ENCODE measurements at places on chromosomes 1 and 21. TPM values are rescaled to one million over a fixed set of nuclear protein-coding genes. Genes with fewer than 3 reads are reported as not detected.

- DNase-seq = no peak
These were observed 63.0 kb upstream of the PPM1J start for GRCh38 chr1:112778137-112778536.

GRCh38 chr1:70762386-70762785 is 285.2 kb downstream of the PTGER3 start:
- no peak for DNase-seq

DNA sequence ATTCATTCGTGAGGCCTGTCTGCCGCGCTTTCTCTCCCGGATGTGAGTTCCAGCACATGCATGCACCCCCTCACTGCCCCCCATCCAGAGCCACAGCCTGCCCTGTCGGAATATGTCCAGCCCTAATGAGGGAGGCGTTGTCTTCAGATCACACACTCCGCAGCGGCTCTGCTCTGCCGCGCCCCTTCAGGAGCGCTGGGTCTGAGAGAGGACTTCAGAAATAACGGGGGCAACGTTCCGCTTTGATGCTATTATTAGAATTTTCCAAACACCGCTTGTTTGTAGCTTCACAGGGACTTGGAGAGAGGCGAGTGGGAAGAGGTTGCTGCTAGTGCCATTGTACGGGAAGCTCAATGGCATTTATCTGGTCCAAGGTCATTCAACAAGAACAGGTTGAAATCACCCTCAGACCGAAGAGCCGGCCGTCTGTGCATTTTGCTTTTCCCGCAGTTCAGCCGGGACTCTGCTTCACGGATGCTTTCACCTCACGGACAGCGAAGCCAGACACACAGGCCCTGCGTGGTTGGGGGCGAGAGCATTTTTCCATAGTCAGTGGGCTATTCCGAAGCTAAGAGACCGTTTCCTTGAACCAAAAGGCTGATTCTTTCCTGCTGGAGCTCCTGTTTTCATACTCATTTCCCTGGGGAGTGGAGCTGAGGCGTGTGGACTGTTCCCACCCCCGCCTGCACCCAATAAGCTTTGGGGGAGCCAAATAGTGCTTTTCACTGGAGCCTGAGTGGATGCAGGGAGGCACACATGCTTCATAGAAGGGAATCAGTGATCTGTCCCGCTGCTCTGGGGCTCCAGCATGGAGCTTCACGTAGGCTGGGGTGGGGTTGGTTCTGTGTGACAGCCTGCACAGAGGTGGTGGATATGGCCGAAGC is 69.7 kb downstream of the GALNT2 start:
- no peak for DNase-seq

DNA sequence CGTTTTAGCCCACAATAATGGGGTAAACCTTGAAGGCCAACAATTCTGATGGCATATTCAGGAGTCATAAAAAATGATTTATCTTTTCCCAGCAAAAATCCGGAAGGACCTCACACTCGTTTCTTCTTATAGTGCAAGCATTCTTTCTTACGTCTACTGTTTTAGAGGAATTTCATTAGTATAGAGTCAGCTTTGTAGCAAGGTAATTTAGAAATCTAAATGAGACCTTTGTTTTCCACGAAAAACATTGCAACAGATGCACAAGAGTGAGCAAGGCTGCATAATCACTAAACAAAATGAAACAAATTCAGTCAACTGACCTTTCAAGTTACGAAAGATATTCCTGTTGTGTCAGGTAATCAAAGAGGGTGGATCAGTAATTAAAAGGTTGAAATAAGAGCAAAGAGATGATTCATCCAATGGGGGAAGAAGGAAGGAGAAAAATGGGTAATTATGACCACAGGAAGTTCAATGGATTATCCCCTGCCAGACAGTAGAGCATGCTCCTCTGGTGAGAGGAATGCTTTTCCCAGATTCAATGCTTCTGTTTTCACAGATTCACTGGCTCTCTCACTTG is 560 bp upstream of the CSDE1 start:
- DNase-seq = no peak

DNA sequence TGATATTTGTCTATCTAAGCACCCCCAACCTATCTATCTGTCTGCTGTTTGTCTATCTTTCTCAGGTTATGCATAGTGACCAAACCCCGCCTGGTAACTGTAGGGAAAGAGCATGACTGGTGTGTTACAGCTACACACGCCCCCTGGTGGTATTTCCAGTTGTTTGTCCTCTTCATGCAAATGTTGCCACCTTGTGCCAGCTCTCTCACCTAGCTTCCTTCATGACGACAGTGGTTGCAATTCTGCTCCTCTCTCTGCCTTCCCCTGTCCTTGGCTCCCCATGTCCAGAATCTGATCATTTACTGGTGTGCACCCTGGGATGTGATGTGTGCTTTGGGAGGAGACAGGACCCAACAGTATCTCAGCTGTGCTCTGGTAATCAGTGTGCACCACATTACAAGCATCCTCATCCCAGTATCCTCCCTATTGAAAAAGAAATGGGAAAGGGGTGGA is 8.1 kb upstream of the INKA2 start:
- DNase-seq = no peak

DNA sequence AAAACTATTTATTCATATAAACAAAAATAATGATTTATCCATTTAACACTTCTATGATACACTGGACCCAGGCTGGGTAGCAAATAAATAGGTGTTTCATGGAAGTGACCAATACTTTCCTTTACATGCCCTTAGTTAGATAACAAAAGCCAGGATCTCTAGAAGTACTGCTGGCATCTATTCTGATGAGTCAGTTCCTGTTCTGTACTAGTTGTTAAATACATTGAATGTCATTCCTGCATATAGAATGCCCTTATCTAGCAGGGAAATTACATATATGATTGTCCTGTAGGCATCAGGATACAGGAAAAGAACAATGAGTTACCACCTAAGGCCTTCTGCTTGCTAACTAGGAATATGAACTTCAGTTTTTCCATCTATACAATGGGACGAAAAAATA is 130.8 kb downstream of the HFM1 start:
- DNase-seq = no peak

DNA sequence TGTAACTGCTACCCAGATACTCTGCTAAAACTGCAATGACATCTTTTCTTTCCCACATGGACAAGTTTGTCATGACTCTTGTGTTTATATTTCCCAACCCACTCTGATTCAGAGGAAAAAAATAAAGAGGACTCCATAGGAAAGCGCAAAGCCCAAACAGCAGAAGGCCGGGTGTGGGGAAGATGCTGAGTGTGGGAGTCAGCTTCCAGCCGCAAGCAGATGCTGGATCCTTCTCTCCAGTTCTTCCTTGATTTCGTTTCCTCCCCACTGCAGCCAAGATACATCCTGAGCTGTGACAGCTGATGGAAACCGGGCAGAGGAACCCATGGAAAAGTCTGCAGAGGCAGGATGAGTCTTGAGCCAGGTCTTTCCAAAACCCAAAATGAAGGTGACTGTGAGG is 498.2 kb downstream of the PLPP3 start:
- DNase-seq = no peak

DNA sequence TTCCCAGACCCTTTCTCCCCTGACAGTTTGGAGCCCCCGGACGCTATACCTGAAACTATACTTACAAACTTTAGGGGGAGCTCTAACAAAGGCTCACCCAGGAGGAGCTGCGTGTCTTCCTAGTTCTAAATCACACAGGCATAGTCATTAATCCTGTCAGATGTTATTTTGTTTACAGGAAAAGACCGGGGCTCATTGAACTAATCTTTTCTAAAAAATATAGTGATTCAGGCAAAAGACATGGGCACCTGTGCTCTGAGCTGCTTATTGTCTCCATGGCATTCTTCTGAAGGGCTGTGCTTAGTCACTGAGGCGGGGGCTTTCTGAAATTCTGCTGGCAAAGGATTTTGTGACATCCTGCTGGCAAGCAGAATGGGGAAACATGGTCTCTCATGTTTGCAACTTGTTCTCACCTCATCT is 1577.0 kb downstream of the NCAM2 start:
- DNase-seq = no peak

GRCh38 chr21:30434033-30434631 is 4.1 kb downstream of the KRTAP13-4 start:
- no peak for DNase-seq

DNA sequence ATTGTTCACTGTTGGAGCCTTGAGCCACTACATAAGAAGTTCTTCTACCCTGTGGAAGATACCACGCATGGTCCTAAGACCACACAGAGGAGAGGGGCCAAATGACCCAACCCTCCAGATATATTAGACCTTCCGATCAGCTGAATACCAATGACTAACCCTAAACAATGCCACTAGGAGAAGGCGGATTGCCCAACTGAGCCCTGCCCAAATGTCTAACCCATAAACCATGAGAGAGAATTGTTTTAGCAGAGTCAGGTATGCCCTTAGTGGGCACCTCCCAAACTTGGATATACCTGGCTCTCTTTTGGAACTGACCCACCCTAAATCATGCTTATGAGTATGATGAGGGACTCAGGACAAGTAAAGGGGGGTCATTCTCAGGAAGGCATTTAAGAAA is 12.3 kb downstream of the SMG5 start:
- no peak for DNase-seq

DNA sequence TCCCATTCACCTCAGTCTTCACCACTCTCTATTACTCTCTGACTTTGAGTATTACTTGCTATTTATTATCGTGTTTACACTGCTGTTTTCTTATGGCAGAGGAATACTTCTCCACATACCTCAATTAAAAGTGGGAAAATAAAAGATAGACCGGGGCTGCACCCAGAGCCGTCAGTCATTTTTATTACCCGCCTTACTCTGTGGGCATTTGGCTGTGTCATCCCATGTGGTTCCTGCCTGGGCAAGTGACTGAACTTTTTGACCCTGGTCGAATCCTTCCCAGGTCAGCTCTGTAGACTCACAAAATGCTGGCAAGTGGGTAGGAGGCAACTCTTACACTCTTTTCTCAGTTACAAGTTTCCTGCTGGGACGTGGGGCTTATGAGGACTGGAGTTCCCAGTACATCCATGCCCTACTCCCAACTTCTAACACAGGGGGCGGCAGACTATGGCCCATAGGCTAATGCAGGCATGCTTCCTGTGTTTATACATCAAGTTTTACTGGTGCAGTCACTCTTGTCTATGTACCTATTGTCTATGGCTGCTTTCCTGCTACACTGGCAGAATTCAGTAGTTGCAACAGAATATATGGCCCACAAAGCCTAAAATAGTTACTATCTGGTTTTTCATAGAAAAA is 69.5 kb upstream of the KCND3 start:
- DNase-seq = no peak

DNA sequence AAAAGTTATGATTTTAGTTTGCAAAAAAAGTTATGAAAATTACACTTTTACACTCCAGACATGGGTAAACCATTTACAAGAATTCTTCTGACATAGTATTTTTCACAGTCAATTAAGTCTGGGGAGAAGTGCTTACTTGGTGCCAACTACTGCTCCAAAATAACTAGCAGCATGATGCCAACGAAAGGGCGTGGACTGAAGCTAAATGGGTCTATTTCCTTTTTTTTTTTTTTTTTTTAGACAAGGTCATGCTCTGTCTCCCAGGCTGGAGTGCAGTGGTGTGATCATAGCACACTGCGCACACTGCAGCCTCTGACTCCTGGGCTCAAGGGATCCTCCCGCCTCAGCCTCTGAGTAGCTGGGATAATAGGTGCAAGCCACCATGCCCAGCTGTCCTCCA is 43.2 kb downstream of the FMO4 start:
- no peak for DNase-seq

DNA sequence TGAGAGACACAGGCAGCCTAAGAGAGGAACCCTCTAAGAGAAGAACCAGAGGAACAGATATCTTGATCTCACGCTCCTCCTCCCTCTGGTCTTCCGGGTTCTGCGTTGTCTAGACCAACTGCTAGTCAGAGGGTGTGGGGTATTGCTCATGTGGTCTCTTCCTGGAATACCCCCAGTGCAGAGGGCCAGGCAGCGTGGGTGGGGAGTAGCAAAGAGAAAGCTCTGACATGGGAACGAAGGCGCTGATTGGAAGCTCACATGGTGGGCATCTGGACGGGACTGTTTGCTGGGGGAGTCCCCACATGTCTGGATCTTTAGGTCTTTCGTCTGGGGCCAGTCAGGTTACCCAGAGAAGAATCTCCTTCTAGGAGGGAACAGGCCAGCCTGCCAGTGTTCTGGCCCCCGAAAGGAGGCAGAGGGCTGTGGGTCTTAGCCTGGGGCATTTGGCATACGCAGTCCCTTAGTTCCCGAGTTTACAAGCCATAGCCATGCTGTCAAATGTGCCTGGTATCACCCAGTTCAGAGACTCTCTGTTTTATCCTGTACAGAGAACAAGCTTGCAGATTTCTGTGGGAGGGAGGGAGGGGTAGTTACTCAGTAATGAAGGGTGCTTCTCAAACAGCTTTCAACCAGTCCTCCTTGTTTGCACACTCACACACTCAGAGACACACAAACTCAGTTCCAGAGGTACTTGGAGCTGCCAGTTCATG is 18.3 kb upstream of the IL6R start:
- DNase-seq = no peak

GRCh38 chr1:53594391-53595180 is 135.4 kb downstream of the DMRTB1 start:
- DNase-seq = no peak

DNA sequence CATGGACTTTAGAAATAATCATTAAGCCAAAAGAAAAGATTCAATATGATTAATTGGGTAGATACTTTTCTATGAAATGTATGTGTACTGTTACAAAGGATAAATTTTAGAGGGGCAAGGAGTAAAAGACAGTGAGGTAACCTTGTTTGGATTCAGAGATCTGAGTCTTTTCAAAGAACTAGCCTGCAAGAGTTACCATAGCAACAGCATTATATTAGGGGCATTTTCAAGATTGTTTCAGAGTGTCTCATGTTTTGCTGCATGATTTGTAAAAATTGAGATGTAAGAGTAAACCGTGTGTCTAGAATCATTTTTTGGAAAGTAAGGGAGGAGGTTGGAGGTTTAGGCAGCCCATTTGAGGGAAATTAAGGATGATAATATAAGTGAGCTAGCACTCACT is 70.6 kb upstream of the KIAA1614 start:
- DNase-seq = no peak

GRCh38 chr1:55635856-55636255 is 420.7 kb upstream of the USP24 start:
- no peak for DNase-seq

DNA sequence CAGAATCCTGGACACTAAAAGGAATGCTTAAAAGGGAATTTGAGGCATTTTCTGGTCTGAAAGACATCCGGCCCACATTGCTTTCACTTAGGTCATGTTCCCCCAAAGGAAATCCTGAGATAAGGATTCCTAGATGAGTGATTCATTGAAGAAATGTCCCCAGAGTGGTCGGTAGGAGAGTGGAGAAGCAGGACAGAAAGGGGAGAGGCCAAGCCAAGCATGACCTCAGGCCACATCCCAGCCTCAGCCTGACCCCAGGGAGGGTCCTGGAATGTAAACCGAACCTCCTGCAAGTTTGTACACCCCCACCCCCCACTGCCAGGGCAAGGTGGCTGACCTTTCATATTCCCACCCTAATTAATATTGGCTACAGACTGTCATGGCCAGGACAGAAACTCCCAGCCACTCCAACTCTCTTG is 16.6 kb downstream of the HIVEP3 start:
- DNase-seq = no peak

TCP10L gene
- 0.19 TPM for total RNA-seq

C1orf226 gene
- 5.3 TPM for total RNA-seq

TSPEAR gene
- total RNA-seq = not detected

OR2T33 gene
- not detected for total RNA-seq

IL10 gene
- total RNA-seq = 1.5 TPM

NBPF20 gene
- total RNA-seq = 1.4 TPM

IFI44L gene
- 1.7 TPM for total RNA-seq

UMODL1 gene
- total RNA-seq = not detected

CD247 gene
- 3.5 TPM for total RNA-seq

S100A9 gene
- total RNA-seq = 90,256 TPM

OR2L13 gene
- not detected for total RNA-seq

ZNF436 gene
- 19.6 TPM for total RNA-seq
